ENCODE measurements at places on chromosomes 7 and 10.
A peak's percentile ranks its signal among the peaks of the same experiment; 100 is the strongest.

- no peaks in the 10 kb centered on the region for H3K4me1 ChIP-seq
- no peak overlapping the region for H3K4me3 ChIP-seq
- H3K27ac ChIP-seq: no peak overlapping the region
- H3K36me3 ChIP-seq: peaks cover 6% of the 10 kb centered on the region
- DNase-seq: no peak
- no peaks in the 10 kb centered on the region for H3K27me3 ChIP-seq
Observed at GRCh38 chr7:24659505-24659904, 86.3 kb downstream of the PALS2 start.

DNA sequence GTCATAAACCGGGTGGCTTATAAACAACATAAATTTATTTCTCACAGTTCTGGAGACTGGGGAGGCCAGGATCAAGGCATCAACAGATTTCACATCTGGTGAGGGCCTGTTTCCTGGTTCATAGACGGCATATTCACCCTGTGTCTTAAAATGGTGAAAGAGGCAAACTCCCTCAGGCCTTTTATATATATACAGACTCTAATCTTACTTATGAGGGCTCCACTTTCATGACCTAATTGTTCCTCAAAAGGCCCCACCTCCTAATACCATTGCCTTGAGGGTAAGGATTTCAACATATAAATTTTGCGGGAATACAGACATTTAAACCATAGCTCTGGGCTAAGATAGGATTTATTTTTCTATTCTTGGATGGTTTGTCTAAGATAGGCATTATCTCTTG lies 187.2 kb downstream of the PPP1R3A start:
- no peak overlapping the region for H3K27ac ChIP-seq
- no peaks in the 10 kb centered on the region for H3K4me1 ChIP-seq
- H3K4me3 ChIP-seq: no peak overlapping the region

GRCh38 chr10:5416981-5417380 lies 4.6 kb downstream of the NET1 start:
- H3K27me3 ChIP-seq: no peaks in the 10 kb centered on the region
- H3K4me3 ChIP-seq: no peak overlapping the region
- no peak for DNase-seq
- peaks cover 39% of the 10 kb centered on the region for H3K36me3 ChIP-seq
- H3K27ac ChIP-seq: no peak overlapping the region

GRCh38 chr7:127150543-127150942 lies 102.2 kb downstream of the GRM8 start:
- H3K4me3 ChIP-seq: no peak overlapping the region
- no peak overlapping the region for H3K27ac ChIP-seq
- peaks cover 2% of the 10 kb centered on the region for H3K27me3 ChIP-seq
- no peaks in the 10 kb centered on the region for H3K36me3 ChIP-seq

- H3K4me1 ChIP-seq: peaks cover 57% of the 10 kb centered on the region
- no peak overlapping the region for H3K4me3 ChIP-seq
- DNase-seq: no peak
- peaks cover 47% of the 10 kb centered on the region for H3K36me3 ChIP-seq
Observed at GRCh38 chr7:100366411-100367250, 6.7 kb upstream of the PILRA start.

GRCh38 chr7:4201566-4201965 lies 480.5 kb upstream of the FOXK1 start:
- no peaks in the 10 kb centered on the region for H3K36me3 ChIP-seq
- H3K27ac ChIP-seq: no peak overlapping the region

GRCh38 chr7:102222445-102222844 lies 64.2 kb upstream of the SH2B2 start:
- no peaks in the 10 kb centered on the region for H3K36me3 ChIP-seq
- H3K4me3 ChIP-seq: no peak overlapping the region
- H3K27me3 ChIP-seq: no peaks in the 10 kb centered on the region
- DNase-seq: no peak
- peaks cover 5% of the 10 kb centered on the region for H3K4me1 ChIP-seq

GRCh38 chr10:84004221-84004620 lies 135.1 kb upstream of the GHITM start:
- no peak overlapping the region for H3K27ac ChIP-seq
- H3K36me3 ChIP-seq: no peaks in the 10 kb centered on the region
- no peaks in the 10 kb centered on the region for H3K4me1 ChIP-seq

DNA sequence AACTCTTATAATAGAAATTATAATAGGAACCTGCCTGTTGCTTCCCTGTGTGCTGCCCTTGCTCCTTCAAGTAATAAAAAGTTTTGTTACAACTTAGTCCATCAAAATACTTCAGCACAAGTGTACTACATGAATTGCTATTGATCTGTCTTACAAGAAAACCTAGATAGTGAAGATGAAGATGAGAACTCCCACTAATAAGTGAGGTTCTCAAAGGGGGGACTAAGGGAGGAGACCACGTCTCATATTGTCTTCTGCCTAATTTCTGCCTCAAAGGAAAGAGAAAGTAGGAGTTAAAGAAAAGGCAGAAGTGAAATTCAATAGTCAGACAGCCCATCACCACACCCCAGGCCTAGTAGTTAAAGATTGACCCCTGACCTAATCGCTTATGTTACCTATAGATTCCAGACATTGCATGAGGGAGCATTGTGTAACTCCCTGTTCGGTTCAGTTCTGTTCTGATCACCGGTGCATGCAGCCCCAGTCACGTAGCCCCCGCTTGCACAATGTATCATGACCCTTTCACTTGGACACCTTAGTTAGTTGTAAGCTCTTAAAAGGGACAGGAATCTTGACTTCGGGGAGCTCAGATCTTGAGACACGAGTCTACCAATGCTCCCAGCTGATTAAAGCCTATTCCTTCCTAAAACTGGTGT lies 18.2 kb upstream of the CHST3 start:
- H3K27ac ChIP-seq: no peak overlapping the region
- no peak for DNase-seq
- no peak overlapping the region for H3K4me3 ChIP-seq
- peaks cover 6% of the 10 kb centered on the region for H3K36me3 ChIP-seq
- H3K27me3 ChIP-seq: peaks cover 1% of the 10 kb centered on the region

- no peak overlapping the region for H3K27ac ChIP-seq
- H3K4me1 ChIP-seq: no peaks in the 10 kb centered on the region
- DNase-seq: no peak
- no peaks in the 10 kb centered on the region for H3K36me3 ChIP-seq
Observed at GRCh38 chr10:121668314-121669027, 70.2 kb upstream of the FGFR2 start.

GRCh38 chr10:120328647-120329046 lies 128.4 kb upstream of the PLPP4 start:
- H3K4me1 ChIP-seq: no peaks in the 10 kb centered on the region
- DNase-seq: no peak
- no peak overlapping the region for H3K27ac ChIP-seq
- no peaks in the 10 kb centered on the region for H3K36me3 ChIP-seq

DNA sequence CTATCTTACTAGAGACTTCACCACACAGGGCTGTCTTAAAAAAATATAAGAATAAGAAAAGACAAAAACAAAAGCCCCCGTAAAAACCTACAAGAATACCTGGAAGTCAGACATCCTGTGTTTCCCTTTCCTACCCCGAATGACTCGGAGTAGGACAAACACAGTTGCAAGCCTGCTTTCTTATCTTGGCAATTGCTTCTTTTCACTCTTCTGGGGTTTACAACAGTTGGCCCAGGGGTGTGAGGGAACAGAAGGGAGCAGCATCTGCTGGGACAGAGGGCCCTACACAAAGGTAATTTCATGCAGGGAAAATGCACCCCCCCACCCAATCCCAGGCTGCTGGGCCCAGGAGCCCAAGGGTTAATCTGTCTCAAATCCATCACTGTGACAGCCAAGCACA lies 220.6 kb downstream of the ARHGAP12 start:
- H3K27me3 ChIP-seq: no peaks in the 10 kb centered on the region
- H3K4me3 ChIP-seq: peak overlapping the region; percentile 36
- H3K36me3 ChIP-seq: peaks cover 4% of the 10 kb centered on the region
- no peak for DNase-seq
- peak overlapping the region; percentile 85 for H3K27ac ChIP-seq

DNA sequence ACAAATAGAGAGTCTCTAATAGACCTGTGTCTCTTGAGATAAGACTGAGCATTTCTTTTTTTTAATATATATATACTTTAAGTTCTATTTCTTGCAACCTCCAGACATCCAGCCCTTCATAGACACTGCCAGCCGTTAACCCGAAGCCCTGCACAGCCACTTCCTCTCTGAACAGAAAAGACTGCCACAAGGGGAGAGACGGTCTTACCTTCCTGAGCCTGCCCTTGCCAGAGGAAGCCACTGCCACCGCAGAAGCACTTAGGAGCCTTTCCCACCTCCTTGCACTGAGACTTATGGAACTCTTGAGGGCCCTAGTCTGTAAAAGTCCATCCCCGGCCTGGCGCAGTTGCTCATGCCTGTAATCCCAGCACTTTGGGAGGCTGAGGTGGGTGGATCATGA lies 31.8 kb upstream of the PRSS1 start:
- peaks cover 82% of the 10 kb centered on the region for H3K4me1 ChIP-seq
- DNase-seq: peak; percentile 60
- peaks cover 2% of the 10 kb centered on the region for H3K36me3 ChIP-seq
- H3K4me3 ChIP-seq: peak overlapping the region; percentile 15
- H3K27me3 ChIP-seq: peaks cover 2% of the 10 kb centered on the region

GRCh38 chr7:88201305-88201704 lies 18.5 kb downstream of the SRI start:
- H3K4me1 ChIP-seq: peaks cover 6% of the 10 kb centered on the region
- no peaks in the 10 kb centered on the region for H3K27me3 ChIP-seq
- no peak overlapping the region for H3K4me3 ChIP-seq

DNA sequence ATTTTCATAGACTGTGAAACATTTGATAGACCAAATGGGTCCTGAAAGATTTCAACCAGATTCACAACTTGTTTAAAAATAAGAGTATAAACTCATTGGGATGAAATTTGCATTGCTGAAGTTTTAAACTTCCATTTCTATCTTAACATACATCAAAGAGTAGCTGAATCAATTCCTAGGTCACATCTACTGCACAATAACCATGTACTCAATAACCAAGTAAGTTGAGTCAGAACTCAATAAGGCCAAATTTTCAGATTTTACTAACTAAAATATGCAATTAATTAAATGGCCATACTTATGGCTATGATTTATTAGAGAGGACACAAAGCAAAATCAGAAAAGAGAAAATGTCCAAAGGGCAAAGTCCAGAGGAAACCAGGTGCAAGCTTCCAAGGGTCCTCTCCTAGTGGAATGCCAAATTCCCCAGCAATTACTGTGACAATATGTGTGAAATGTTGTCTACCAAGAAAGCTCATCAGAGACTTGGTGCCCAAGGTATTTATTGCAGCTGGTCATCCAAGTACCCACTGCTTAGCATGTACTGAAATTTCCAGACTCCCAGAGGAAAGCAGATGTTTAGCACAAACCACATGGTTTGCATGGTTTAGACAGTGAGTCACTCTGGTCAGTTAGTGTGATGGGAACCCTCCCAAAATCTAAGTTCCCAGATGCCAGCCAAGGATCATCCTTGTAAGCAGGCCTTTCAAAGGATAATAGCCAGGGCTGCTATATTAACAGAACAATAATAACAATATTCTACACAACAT lies 238.9 kb downstream of the IPMK start:
- no peak for DNase-seq
- H3K4me3 ChIP-seq: no peak overlapping the region
- no peaks in the 10 kb centered on the region for H3K27me3 ChIP-seq

DNA sequence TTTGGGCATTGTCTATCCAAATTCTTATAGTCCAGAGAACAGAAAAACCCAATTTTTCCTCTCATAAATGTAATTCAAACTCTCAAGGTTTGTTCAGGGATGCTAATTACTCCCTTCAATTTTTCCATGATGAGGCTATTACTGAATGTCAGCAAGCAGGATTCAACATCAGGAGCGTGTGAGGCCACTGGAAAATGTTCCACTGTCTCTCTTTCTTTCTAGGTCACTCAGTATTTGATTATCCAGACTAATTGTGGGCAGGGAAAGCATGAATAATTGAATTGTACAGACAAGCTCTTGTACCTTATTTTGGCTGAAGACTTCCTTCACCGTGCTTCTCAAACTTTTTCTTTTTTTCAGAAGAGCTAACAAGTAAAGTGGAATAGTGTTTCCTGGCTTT lies 30.7 kb downstream of the THNSL1 start:
- H3K27me3 ChIP-seq: peaks cover 10% of the 10 kb centered on the region
- H3K4me3 ChIP-seq: no peak overlapping the region
- no peaks in the 10 kb centered on the region for H3K4me1 ChIP-seq
- no peaks in the 10 kb centered on the region for H3K36me3 ChIP-seq
- no peak overlapping the region for H3K27ac ChIP-seq

DNA sequence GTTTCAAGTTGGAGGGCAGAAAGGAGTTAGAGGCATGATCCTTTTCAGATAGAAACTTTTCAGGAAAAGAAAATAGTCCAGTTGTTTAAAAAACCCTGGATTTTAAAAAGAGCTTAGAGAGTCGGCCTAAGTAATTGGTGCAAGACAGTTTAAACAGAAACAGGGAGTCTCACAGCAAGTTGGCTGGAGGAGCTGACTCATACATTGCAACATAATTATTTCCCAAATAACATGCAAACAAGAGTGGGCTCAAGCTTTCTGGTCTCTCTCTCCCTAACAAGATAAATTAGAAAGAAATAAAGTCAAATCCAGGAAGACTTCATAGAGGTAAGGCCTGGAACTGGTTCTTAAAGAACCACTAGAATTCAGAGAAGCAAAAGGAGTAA lies 100.3 kb upstream of the AGBL3 start:
- H3K27me3 ChIP-seq: peaks cover 3% of the 10 kb centered on the region
- no peak for DNase-seq
- H3K36me3 ChIP-seq: no peaks in the 10 kb centered on the region
- H3K4me1 ChIP-seq: peaks cover 5% of the 10 kb centered on the region
- no peak overlapping the region for H3K27ac ChIP-seq

DNA sequence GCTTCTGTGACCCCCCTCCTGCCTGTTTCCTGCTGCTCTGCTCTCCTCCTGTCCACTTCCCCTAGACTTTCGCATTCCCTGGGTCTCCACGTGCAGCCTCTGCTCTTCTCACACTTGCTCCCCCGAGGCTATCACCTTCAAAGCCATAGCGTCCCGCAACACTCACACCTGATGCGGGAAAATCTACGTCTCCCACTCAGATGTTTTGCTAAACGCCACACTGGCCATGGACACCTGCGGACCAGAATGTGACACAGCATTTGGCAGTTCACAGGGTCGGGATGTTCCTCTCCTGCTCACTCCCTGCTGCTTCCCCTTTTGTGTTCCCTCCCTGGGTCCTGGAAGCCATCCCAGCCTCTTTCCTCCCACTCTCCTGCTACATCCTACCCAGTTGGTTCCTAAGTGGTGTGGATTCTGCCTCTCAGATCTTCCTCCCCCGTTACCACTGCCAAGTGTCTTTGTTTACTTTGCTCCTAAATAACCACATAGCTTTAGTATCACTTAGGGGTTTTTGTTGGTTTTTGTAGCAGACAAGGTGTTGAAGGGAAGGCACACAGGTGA lies 33.7 kb upstream of the RBM33 start:
- H3K27me3 ChIP-seq: peaks cover 6% of the 10 kb centered on the region
- peaks cover 6% of the 10 kb centered on the region for H3K36me3 ChIP-seq
- DNase-seq: no peak
- H3K4me3 ChIP-seq: no peak overlapping the region
- H3K4me1 ChIP-seq: no peaks in the 10 kb centered on the region

- H3K36me3 ChIP-seq: no peaks in the 10 kb centered on the region
- no peak for DNase-seq
- no peak overlapping the region for H3K27ac ChIP-seq
- H3K27me3 ChIP-seq: no peaks in the 10 kb centered on the region
- H3K4me3 ChIP-seq: peak overlapping the region; percentile 34
- peaks cover 5% of the 10 kb centered on the region for H3K4me1 ChIP-seq
Observed at GRCh38 chr10:51879238-51879637, 179.8 kb upstream of the CSTF2T start.

GRCh38 chr7:12770227-12770975 lies 83.0 kb downstream of the ARL4A start:
- no peaks in the 10 kb centered on the region for H3K4me1 ChIP-seq
- no peaks in the 10 kb centered on the region for H3K36me3 ChIP-seq
- no peak overlapping the region for H3K4me3 ChIP-seq
- no peak for DNase-seq
- H3K27me3 ChIP-seq: peaks cover 14% of the 10 kb centered on the region
- H3K27ac ChIP-seq: no peak overlapping the region

All from activated CD8-positive, alpha-beta T cell treated with anti-CD3 and anti-CD28 coated beads, Interleukin-2, amount 10 ng/mL, durations not matched to agents 7 days and 5 days (primary cell).